Hematopoietic multipotent progenitor cell (in vitro differentiated cells): ENCODE measurements at places on chromosomes 3 and 15. TPM values are rescaled to one million over a fixed set of nuclear protein-coding genes. Genes with fewer than 3 reads are reported as not detected.

DNA sequence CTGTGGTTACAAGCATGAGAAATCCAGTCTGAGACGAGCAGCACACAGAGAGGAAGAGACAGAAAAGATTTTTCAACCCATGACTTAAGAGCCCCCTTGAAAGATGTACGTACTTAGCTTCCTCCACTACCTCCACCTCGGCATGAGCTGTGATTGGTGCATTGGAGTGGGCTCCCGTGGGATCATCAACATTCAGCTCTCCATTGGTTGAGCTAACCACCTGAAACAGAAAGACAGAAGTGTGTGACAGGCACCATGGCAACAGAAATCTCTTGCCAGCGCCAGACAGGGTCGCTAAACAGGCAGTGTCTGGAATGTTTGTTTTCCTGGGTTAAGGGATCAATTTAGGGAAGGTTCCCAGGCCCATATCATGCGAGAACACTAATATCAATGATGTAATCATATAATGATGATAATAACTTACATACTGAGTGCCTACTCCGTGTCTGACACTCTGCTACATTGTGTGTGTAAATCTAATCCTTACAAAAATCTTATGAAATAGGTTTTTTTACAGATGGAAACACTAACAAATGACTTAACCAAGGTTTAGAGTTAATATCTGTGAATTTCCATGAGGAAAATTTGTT is 17.5 kb upstream of the PPIB start:
- no peak for DNase-seq

DNA sequence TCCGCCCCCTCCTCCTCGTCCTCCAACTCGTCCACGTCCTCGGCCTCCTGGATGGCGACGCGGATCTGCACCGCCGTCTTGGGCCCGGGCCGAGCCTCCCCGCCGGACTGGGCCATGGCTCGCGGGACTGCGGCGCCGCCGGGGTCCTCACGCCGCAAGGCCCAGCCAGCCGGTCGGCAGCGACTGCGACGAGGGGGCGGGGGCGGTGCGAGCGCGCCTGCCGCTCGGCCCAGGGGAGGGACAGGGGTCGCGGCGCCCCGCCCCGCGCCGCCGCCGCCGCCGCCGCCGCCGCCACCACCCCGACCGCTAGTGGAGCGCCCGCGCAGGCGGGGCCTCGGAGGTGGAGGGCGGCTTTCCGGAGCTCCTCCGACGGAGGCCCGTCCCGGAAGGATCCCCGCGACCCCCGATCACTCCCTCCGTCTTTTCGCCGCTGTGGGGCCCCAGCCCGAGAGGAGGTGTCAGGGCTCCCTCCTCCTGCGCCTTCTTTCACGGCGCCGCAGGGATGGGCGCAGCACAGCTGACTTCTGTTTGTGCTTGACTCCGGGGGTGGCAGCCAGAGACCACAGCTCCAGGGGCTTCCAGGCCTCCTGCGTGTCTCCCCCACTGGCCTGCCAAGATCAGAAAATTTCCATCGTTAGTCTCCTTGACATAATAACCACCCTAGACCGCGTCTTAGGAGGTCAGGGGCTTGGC is at the start of gene LARP6:
Gene LARP6 (minus strand): TSS at position 185 of the 693 bp plus-strand sequence. CDS start 69 bp downstream, at position 116.
- DNase-seq: no peak

GRCh38 chr15:62928242-62928999 is 114.1 kb upstream of the TPM1 start:
- no peak for DNase-seq

Gene FBN1
- total RNA-seq: 30.4 TPM

DNA sequence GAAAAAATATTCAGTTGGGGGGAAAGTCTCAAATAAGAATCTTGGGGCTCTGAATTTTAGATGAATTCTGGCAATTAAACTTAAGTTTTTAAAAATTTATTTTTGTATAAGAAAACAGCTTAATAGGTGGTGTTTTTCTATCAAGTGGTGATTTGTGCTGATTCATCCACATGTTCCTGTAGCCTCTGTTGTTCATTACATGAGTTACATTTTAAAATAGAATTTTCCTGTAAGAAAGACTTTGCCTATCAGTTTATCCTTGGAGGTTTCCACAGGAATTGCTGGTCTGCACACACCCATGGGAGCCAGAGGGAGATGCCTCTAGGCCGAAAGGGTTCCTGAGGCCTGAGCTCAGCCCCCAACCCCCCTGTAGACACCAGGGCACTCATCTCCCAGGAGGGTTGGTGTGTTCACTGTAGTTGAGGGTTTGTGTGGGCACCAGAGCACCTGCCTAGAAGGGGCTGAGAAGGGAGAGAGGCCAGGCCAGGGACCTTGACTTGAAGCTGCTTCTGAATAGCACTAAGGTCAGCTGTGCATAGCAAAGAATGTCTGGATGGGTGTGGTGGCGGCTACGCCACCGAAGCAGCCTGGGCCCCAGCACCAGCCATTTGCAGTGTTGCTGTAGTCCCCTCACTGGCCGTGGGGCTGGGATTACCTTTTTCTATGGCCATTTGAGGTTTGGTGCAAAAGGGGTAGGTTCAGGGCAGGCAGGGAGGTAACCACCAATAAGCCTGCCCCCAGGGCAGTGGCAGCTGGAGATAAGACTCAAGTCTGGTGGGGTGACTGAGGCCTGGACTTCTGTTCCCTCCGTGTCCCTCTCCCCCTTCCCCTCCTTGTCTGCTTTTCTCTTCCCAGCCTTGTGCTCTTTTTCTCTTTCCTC is 11.9 kb downstream of the DNAJA4 start:
- no peak for DNase-seq

GRCh38 chr15:22956978-22957260 is 23.2 kb downstream of the CYFIP1 start:
- no peak for DNase-seq

DNA sequence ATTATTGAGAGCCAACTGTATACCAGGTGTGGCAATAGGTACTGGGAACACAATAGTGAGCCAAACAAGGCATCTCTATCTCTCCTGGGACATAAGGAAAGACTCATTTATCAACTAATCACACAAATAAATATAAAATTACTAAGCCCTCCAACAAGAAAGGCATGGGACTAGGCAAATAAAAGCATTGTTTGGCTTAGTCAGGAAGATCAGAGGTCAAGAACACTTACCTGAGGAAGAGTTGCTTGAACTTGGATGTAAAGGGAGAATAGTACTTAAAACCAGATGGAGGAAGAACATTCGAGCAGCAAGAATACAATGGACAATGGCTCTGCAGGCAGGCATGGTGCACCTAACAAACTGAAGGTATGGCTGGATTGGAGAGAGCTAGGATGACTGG is 300.7 kb downstream of the WDR72 start:
- DNase-seq: no peak

DNA sequence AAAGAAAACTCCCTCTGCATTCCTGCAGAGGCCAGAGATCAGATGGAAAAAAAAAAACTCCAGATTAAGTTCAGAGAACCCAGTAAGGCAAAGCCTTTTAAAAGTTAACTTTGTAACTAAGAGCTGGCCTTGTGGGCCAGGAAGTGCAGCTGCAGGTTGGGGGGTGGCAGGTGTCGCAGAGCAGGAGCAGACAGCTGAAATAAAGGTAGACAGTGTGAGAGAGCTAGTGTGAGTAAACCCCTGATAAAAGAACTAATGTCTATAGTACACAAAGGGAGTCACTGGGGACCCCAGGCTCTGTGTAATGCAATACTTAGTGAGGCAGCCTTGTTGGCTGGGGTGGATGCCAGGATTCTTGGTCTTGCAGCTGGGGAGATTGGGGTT is 42.1 kb downstream of the PPCDC start:
- no peak for DNase-seq

DNA sequence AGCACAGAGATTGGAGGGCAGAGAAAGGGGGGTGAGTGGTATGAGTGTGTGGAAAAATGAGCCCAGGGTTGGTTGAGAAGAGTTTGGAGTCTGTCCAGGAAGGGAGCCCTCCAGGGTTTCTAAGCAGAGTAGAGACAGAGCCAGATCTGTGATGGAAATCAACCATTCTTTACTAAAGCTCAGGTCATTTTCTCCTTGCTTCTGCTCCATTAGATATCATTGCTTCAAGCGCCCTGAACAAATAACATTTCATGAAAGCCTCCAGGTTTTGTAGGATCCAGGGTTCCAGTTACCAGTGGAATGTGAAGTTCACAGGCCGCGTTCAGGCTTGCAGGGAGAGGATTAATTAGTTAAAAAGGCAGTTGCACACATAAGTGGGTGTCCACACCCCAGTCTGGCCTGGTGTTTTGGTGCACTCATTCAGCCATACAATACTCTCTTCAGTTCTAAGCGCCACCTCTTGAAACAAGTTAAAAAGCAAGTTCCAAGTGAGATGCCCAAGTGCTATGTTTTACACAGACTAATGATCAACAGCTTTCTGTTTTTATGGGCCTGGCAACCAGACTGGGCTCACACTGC is 16.4 kb upstream of the BOC start:
- DNase-seq: no peak

DNA sequence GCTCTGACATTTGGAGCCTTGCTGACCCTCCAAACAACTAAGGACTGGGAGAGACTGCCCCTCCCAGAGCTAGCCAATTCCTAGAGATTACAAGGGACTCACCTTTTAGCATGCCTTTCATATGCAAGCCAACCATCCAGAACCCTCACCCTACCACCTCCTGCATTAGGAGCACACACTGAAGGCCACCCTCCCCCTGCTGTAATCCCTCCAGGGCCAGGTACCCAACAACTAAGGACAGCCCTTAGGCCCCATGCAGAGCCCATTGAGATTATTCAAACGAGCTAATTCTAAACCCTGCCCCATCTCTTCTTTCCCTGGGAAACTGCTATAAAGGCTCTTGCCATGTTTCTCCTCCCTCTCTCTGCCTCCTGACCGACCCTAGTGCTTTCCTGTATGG is 352.6 kb downstream of the ERC2 start:
- DNase-seq: no peak

Gene ACVR2B
- 6.5 TPM for total RNA-seq
